NCI-H1436 treated with DMSO at 0.1 percent for 48 hours (cell line): ENCODE measurements at places on chromosomes 7 and 10.
A peak's percentile ranks its signal among the peaks of the same experiment; 100 is the strongest.

DNA sequence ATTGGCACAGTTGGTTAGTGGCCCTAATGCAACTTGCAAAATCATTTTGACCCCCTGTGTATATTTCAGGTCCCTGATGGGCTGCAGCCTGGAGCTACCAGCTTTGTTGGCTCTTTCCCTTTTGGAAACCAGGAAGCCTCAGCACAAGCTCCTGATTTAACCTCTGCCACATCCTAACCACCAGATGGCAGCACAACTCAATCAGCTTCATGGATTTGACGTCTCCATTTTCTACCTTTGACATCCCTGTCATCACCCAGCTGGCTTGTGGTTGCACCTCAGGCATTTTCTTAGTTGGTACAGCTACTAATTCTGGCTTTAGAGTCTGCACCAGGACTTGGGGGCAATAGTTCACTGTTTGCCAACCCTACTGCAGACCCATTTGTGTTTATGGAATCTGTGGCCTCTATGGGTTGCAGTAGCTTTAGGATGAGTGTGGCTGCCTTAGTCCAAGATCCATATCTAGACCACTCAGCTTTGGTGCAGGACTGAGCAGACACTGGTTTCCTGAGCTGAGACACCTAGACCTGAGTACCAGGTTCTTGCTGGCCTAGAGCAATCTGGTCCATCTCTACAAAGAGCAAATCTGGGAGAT, 456.2 kb downstream of the REEP3 start:
- DNase-seq, result no peak

DNA sequence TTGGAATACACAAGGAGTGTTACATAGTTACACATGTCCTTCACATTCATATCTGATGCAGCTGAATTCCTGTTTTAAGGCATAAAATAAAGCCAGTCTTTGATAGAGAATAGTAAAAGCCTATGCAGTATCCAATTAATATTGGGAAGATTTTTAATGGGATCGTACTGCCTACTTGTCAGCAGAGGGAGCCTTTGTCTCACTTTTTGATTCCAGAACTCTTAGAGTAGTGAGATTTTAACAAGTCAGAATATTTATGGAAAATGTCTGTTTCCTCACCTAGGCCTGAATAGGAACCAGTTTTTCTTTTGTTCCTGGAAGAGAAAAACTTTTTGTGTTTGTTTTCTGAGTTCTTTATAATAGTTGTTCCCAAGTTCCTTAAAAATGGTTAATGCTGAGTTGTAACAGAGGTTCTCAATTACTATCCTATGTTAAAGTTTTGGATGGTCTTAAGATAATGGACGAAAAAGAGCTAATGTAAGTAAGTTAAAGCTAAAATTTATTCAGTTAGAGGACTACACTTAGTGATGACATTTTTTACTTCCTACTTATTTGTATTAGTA, 114.0 kb downstream of the BBS9 start:
- no peak for DNase-seq

- no peak for DNase-seq
Observed at GRCh38 chr10:61399406-61399805, 53.8 kb downstream of the TMEM26 start.

GRCh38 chr7:158824028-158824427, 5.3 kb downstream of the ESYT2 start:
- DNase-seq, result no peak

GRCh38 chr7:42143711-42144600, 93.1 kb downstream of the GLI3 start:
- DNase-seq, result no peak

DNA sequence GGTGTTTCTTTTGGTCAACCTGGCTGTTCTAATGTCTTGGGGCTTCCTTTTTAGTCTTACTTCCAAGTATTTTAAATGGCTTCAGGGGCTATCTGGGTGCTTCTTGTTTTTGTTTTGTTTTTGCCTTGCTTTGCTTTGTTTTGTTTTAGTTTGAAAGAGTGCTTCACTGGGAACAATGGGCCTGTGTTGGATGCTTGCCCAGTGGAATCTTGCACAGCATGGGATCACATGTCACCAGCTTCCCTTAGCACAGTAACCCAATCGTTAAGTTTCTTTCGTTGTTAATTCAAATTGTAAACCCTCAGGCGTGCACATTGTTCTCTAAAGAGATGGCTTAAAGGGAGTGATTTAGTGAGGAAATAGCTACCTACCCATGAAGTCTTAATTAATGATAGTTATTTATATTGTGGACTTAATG, 8.9 kb downstream of the COL17A1 start:
- peak; percentile 92 for DNase-seq

GRCh38 chr10:52353960-52354394, 39.9 kb downstream of the DKK1 start:
- no peak for DNase-seq

DNA sequence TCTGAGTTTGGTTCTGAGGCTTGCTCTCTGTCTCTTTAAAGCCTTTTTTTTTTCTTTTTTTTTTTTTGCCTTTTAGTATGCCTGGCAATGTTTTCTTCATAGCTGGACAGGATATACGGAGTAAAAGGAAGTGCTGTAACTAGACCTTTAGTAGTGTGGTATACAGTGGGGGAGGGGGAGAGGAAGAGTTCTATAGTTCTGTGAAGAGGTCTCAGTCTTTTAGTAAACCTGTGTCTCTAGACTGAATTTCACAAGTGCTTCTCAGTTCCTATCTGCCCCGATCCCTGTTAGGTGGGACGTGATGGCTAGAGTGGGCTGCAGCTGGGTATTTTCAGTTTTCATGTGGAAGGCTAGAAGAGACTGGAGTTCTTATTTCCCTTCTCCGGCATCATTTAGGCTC, 3.1 kb upstream of the ABCC2 start:
- DNase-seq, result no peak

- no peak for DNase-seq
Observed at GRCh38 chr7:66939325-66939724, 18.3 kb downstream of the TMEM248 start.

GRCh38 chr7:50791938-50792341, 9.2 kb upstream of the GRB10 start:
- DNase-seq, result no peak

- no peak for DNase-seq
Observed at GRCh38 chr7:77258593-77258992, 59.0 kb upstream of the FGL2 start.

GRCh38 chr7:2577914-2578680, 19.3 kb downstream of the IQCE start:
- no peak for DNase-seq

DNA sequence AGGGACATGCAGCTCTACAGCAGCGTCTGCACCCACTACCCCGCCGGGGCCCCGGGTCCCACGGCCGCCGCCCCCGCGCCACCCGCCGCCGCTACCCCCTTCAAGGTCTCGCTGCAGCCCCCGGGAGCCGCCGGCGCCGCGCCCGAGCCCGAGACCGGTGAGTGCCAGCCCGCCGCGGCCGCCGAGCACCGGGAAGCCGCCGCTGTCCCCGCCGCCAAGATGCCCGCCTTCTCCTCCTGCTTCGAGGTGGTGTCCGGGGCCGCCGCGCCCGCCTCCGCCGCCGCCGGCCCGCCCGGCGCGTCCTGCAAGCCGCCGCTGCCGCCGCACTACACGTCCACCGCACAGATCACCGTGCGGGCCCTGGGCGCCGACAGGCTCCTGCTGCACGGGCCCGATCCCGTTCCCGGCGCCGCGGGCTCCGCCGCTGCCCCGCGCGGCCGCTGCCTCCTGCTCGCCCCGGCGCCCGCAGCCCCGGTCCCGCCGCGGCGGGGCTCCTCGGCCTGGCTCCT, 631 bp downstream of the OTUD1 start:
- no peak for DNase-seq

GRCh38 chr10:33270971-33271370, 63.5 kb downstream of the NRP1 start:
- DNase-seq, result no peak

DNA sequence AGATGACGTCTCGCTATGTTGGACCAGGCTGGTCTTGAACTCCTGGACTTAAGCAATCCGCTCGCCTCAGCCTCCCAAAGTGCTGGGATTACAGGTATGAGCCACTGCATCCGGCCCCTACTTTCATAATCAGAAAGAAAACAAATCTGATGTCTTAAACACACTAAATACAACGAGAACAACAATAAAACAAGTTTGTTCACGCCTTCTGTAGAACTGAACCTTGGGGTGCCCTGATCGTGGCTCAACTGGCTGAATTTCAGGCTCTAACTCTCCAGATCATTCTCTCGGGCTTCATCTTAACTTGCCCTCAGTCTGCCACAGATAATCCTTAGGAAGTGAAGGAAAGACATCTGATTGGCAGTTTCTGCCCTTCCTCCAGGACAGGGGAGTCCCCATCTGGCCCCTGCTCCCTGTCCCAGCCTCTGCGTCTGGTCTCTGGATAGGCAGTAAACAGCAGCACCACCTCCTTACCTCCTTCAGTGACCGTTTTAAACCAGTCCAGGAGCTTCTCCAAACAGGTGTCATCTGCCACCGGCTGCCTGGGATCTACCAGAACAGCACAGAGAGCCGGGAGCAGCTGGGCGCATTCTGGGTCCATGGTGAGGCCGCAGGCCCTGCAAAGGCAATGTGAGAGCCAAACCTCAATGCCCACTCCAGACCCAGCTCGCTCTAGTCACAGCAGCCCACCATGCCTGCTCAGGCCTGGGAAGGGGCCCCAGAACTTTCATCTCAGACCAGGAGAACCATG, 1.3 kb downstream of the BRAT1 start:
- DNase-seq, result no peak

DNA sequence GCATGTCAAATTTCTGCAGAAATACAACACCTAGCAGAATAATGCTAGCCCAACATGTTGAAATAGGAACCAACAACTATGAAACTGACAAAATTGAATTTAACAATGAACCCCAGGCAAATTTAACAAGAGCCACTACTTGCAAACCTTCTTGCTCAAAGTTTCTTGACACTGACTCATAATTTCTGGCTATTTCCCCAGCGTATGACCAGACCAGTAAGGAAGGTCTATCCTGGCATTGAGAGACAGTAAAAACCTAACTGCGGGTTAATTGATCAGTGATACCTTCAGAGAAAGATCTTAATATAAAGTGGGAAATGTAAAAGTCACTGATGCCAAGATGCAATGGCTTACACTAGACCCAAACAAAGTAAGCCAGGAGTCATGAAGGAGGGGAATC, 510.1 kb downstream of the ARL4A start:
- DNase-seq, result no peak

GRCh38 chr10:31678575-31679516, 249.8 kb downstream of the ARHGAP12 start:
- no peak for DNase-seq

- DNase-seq, result no peak
Observed at GRCh38 chr7:78443811-78444210, 645.2 kb downstream of the PHTF2 start.

GRCh38 chr7:150945171-150945852, 32.8 kb downstream of the KCNH2 start:
- DNase-seq, result no peak

DNA sequence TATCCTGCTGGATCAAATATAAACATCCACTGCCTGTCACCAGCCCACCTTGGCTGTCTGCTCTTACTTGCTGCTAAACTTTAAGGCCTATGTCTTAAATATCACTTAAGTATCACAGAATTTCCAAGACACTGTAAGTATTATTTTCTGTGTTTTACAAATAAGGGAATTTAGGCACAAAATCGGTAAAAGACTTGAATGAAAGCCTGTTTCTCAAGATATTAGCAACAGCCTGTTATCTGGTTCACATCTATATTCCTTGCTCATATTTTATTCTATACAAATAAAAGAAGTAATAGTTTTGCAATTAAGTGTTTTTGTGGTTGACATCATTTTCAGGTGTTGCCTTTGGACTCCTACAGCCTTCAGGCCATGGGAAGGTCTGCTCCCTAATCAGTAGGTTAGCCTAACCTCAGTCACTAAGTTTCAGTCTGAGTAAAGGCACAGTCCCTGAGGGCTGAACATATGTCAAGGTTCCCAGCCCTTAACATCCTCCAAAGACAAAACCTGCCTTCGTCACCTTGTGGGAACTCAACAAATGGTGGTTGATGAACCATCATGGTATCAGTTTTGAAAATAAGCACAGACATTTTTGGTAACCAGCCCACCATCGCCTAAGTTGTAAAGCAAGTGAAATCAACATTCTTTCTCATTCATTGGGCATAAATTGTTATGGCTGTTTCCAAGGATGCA, 127.1 kb downstream of the CREB5 start:
- DNase-seq, result no peak

DNA sequence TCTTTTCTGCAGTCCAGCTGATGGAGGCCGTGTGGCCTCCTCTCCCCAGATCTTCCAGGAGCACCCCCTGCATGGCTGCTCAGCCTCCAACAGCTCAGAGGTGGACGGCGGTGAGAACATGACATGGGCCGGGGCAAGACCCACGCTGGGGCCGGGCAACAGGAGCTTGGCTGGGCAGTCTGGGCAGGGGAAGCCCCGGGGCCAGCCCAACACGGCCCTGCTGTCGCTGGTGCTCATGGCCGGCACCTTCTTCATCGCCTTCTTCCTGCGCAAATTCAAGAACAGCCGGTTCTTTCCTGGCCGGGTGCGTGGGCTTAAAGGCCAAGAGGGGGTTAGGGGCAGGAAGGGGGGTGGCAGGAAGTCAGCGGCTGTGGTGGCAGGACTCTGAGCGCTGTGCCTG, 6.6 kb downstream of the FASTK start:
- DNase-seq, result no peak

- no peak for DNase-seq
Observed at GRCh38 chr7:16422103-16422435, 731 bp upstream of the CRPPA start.

DNA sequence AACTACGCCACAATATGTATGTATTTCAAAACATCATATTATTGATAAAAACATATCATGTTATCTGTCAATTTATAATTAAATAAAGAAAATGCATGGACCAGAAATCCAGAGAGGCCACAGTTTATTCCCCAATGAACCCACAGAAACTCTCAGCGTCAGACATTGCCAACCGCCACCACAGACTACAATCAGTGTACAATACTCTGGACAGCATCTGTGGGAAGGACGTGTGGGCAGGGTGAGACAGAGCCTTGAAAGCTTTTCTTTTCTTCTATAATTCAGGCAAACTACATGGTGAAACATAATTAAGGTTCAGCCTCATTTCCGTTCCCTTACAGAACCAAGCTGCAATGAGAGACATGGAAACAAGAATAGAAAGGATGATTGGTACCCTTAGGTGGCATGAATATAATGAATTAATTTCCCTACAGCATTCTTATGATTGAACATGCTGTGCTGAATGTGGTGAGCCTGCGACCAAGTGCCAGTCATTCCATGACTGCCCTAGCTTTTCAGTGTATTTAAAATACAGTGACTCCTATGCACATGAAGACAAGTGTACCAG, 909.3 kb downstream of the SORCS1 start:
- no peak for DNase-seq

GRCh38 chr10:129655007-129655678, 188.1 kb downstream of the MGMT start:
- DNase-seq, result no peak

DNA sequence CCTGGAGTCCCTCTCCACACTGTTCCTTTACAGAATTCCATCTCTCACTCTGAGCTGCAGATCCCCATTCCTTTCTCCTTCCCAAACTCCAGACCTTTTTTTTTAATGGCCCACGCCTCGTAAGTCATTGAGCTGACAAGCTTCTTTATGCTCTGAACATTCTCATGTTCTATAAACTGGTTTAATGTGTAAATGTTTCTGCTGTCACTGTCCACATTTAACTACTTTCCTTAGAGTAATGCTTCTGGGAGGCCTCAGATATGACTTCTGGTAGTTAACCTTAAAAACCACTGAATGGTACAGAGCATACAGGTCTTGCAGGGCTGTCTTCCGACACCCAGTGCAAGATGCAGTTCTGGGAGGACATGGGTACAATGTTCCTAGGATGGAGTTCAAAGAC, 71.1 kb upstream of the CAMK2B start:
- no peak for DNase-seq
